G401 (cell line): ENCODE measurements at places on chromosomes 12 and 14. TPM values are rescaled to one million over a fixed set of nuclear protein-coding genes. Genes with fewer than 3 reads are reported as not detected.

- DNase-seq = no peak
Observed at GRCh38 chr12:47733142-47733541, 7.9 kb upstream of the ENDOU start.

Gene DLGAP5
- 63.1 and 109 TPM in 2 replicates for total RNA-seq

GRCh38 chr14:95862243-95862642 lies 14.4 kb upstream of the TUNAR start:
- DNase-seq = no peak

DNA sequence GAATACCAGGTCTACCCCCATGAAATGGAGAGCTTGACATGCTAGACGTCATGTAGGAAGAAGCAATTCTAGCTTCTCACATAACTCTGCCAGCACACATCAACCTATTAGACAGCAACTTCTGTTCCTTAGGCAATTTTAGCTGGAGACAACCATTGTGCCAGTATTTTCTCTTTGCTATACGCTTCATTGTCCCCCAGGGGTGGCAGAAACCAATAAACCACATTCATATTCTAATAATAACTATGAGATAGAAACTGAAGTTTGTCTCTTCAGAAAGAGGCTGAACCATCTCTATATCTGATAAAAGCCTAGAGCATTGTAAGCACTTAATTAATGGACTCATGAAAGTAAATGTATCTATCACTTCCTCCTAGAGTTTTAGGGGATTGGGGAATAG lies 278.6 kb downstream of the FOXG1 start:
- DNase-seq = no peak

DNA sequence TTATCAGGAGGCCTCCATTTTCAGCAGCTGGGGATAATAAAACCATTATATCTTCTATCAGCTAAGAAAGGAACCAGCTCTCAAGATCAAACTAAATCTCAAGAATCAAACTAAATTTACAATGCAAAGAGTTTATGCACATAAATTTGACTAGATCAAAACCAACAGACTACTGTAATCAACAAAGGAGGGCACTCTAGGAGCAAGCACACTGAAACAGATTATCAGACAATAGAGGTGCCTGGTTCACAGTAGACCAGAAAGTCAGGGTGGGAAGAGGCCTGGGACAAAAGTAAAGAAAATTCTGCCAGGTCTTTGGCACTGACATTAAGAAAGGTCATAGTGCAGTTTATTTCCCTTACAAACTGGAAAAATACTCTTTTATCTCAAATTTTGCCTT lies 61.0 kb downstream of the HECTD4 start:
- DNase-seq = no peak
